Fibroblast of skin of back (primary cell): ENCODE measurements at places on chromosomes 6 and 20.

- no peak for DNase-seq
Measured at GRCh38 chr6:56386717-56387116, 139.3 kb upstream of the COL21A1 start.

DNA sequence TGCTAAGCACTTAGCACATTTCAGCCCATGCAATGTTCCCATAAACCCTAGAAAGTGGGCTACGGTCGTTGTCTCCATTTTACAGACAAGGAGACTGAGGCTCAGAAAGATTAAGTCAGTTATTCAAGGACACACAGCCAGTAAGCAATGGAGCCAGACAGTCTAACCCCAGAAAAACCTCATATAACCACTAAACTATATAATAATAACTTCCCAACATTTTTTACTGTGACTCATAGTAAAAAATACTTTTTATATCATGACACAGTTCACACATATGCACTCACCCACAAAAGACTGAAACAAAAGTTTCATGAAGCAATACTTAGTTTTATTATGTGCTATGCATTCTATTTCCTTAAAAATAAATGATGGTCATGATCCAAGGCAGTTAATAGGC is 66.2 kb upstream of the EYA2 start:
- DNase-seq, result peak; percentile 94

DNA sequence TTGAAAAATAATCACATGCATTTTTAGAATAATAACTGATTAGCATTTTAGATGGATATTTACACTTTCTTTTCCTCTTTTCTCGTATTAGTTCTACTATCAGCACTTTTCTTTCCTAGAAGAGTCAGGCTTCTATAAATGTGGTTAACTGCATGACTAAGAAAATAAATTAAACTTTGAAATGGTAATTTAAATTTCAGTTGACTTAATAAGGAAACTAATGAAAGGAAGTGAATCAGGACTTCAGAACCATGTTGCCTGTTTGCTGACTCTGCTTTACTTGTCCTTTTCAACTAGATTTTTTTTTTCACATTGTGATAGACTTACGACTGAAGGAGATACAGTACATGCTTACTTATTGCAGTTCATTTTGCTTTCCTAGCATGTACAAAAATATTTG is 1258.2 kb upstream of the EYS start:
- DNase-seq, result no peak

GRCh38 chr20:52305858-52306257 is 114.3 kb upstream of the ZFP64 start:
- DNase-seq, result no peak

GRCh38 chr6:27541212-27541932 is 68.5 kb upstream of the ZNF184 start:
- DNase-seq, result no peak

- no peak for DNase-seq
Measured at GRCh38 chr20:63967330-63968135, 2.2 kb downstream of the ZNF512B start.

DNA sequence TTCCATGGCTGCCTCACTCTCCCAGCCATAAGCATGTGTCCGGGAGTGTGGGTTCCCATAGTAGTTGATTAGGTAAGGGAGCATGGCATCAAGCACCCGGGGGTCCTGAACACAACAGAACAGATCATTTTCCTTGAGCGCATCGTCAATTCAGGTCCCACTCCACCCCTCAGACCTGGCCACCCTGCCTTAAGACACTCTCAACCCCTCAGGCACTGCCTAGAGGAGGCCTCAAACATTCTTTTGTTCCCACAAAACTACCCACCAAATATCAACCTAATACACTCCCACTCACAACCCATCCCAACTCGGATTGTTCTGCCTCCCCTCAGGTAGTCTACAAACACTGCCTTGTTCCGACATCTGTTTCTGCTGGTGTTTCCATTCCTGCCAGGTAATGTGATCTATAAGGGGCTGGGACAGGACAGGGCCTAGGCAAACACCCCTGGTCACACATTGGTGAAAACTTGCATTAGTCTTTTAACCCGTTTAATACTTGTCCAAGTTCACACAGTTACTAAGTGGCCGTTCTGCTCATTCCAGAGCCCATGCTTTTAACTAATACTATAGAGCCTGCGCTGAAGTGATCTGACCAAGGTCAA is 1.4 kb downstream of the NFS1 start:
- DNase-seq, result no peak

DNA sequence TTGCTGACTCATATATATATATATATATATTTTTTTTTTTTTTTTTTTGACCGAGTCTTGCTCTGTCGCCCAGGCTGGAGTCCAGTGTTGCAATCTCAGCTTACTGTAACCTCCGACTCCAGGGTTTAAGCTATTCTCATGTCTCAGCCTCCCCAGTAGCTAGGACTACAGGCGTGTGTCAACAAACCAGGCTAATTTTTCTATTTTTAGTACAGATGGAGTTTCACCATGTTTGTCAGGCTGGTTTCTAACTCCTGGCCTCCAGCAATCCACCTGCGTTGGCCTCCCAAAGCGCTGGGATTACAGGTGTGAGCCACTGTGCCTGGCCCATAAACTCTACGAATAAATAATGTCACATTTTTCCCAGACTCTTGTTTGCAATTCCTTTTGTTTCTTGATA is 4.8 kb downstream of the LRP11 start:
- peak; percentile 95 for DNase-seq

- DNase-seq, result peak; percentile 90
Measured at GRCh38 chr6:75601304-75602245, at the start of gene SENP6. Gene SENP6 (plus strand): TSS chr6:75601880. CDS start chr6:75602525, 645 bp downstream.

GRCh38 chr6:41801380-41801779 is 13.9 kb downstream of the TOMM6 start:
- DNase-seq, result no peak

DNA sequence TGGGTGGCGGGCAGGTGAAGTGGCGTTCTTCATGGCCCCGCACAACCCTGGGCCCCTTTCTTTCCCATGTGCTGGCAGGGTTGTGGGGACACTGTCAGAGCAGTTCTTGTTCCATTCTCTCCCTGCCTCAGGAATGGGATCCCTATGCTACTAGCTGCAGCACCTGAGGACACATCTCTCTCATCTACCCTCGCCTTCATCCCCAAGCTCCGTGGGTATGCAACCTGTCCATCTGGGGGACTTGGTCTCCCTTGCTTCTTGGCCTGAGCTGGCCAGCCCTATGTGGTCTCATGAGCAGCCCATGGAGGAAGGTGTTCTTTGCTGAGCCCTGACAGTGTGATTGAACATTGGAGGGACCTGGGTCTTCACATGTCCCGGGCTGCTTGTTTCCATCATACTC is 24.2 kb downstream of the CST9L start:
- no peak for DNase-seq

GRCh38 chr6:140669321-140669720 is 1294.9 kb upstream of the CITED2 start:
- DNase-seq, result peak; percentile 67

- no peak for DNase-seq
Measured at GRCh38 chr6:43890197-43891062, 120.4 kb downstream of the VEGFA start.

GRCh38 chr6:117655380-117655779 is 19.9 kb upstream of the NUS1 start:
- DNase-seq, result no peak

DNA sequence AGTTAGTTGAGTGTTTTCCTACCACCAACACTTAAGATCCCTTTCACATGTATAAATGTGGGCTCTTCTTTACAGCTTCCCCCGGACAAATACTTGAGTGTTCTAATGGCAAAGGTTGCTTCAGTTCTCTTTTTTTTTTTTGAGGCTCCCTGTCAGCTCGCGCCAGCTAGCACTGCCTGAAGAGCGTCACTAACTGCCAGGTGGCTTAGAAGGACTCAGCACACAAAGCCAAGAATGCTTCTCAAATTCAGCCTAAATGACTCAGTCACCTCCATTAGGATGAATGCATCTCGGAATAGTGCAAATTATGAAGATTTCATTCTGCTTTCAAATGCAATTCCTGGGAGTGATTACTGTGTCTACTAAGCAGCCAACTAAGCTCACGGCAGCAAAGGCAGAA is 150.7 kb upstream of the BTBD3 start:
- DNase-seq, result no peak
